ENCODE measurements at places on chromosomes 11 and 22. TPM values are rescaled to one million over a fixed set of nuclear protein-coding genes. Genes with fewer than 3 reads are reported as not detected.

DNA sequence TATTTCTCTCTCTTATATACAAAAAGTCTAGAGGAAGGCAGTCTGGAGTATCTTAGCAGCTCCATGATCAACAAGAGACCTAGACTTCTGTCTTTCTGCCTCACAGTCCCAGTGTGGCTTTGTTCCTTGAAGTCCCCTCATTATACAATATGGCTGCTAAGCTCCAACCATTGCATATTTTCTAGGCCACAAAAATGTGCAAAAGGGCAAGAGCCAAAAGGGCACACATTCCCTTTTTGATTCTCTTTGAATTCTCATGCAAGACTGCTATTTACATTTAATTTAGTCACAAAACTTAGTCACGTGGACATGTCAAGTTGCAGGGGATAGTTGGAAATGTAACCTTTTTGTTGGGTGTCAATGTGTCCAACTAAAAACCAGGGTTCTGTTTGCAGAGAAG is 64.2 kb upstream of the OLFML1 start:
- H3K4me1 ChIP-seq = peaks cover 12% of the 10 kb centered on the region
- H3K27me3 ChIP-seq = no peaks in the 10 kb centered on the region
- no peaks in the 10 kb centered on the region for H3K36me3 ChIP-seq

GRCh38 chr11:133263332-133263731 is 269.0 kb downstream of the OPCML start:
- H3K27me3 ChIP-seq = no peaks in the 10 kb centered on the region
- no peak overlapping the region for H3K27ac ChIP-seq
- H3K36me3 ChIP-seq = no peaks in the 10 kb centered on the region
- no peaks in the 10 kb centered on the region for H3K4me1 ChIP-seq
- no peak for DNase-seq

The CCDC73 gene
- not detected for polyA plus RNA-seq

The KRTAP5-8 gene
- polyA plus RNA-seq = not detected

DNA sequence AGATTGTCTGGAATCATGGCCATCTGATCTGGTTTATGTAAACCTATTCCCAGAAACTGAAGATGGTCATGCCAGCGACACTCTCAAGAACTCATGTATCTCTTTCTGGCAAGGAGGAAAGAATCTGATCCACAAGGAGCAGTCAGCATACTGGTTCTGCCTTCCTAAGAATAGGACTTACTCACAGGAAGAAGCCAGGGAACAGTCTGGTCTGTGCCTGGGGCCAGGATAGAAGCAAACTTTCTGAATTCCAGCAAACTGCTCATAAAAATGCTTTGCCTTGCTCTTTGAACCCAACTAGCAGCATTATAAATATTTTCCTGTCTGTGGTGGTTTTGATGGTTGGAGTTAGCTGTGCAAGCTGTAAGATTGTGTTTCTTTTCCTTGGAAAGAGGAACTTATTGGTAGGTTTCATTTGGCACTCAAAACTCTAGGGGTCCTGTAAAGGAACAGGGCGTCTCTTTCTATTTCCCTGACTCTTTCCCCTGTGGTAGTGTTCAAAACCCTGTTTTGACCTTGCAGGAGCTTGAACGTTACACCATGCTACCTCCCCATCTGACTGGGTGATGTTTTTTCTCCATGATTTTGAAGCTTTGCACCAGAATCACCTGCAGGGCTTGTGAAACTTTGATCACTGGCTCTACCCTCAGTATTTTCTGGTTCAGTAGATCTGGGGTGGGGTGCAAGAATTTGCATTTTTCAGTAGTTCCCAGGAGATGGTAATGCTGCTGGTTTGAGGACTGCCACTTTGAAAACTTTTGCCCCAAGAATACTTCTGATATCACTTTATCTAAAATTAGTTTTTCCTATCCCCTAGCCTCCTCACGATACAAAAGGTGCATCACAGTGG is 627.8 kb upstream of the ANO5 start:
- H3K27me3 ChIP-seq = no peaks in the 10 kb centered on the region
- H3K27ac ChIP-seq = no peak overlapping the region
- no peaks in the 10 kb centered on the region for H3K36me3 ChIP-seq
- H3K4me3 ChIP-seq = no peak overlapping the region

The NCF4 gene
- 6.6 TPM for polyA plus RNA-seq

DNA sequence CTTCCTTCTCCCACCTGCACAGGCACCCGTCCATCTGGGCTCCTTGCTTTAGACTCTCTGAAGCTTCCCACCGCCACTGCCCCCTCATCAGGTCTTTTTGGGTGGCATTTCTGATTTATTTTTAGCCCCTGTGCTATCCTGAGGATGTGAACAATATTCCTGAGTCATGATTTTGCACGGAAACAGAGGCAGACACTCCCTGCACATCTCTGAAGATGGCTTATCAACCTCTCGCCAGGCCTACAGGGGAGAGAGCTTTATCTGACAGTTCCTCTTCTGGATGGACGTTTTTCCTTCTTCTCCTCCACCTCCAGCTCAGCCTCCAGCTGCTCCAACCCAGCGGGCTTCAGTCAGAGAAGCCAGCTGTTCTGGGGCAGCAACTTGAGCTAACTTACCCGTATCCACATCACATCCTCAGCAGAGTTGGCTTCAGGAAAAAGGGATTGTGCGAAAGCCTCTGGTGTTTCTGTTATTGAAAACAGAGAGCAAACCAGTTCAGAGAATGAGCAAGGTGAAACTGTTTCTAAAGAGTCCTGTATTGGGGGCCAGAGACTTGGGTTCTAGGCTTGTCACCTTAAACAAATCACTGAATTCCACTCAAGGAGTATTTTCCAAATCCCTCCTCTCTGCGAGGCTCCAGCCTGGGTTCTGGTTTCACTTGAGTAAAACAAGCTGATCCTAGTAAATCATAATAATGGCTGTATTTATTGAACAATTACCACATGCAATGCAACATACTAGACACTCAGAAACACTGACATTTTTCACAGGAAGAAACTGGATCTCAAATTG is 33.1 kb upstream of the ETS1 start:
- DNase-seq = no peak
- H3K4me3 ChIP-seq = no peak overlapping the region
- no peaks in the 10 kb centered on the region for H3K27me3 ChIP-seq

The KRTAP5-2 gene
- polyA plus RNA-seq = 0.46 TPM

GRCh38 chr11:112042161-112042960 is 17.2 kb downstream of the DLAT start:
- no peak overlapping the region for H3K4me3 ChIP-seq
- H3K27me3 ChIP-seq = no peaks in the 10 kb centered on the region
- DNase-seq = no peak
- peaks cover 24% of the 10 kb centered on the region for H3K36me3 ChIP-seq

GRCh38 chr11:7949934-7950333 is 8.4 kb upstream of the OR10A3 start:
- H3K4me1 ChIP-seq = no peaks in the 10 kb centered on the region
- no peak overlapping the region for H3K27ac ChIP-seq
- peaks cover 3% of the 10 kb centered on the region for H3K27me3 ChIP-seq
- DNase-seq = no peak
- H3K4me3 ChIP-seq = no peak overlapping the region
- H3K36me3 ChIP-seq = no peaks in the 10 kb centered on the region

- no peaks in the 10 kb centered on the region for H3K27me3 ChIP-seq
- no peak overlapping the region for H3K27ac ChIP-seq
- H3K4me3 ChIP-seq = no peak overlapping the region
- DNase-seq = no peak
Measured at GRCh38 chr22:20106849-20107237, 9.1 kb upstream of the RANBP1 start.

DNA sequence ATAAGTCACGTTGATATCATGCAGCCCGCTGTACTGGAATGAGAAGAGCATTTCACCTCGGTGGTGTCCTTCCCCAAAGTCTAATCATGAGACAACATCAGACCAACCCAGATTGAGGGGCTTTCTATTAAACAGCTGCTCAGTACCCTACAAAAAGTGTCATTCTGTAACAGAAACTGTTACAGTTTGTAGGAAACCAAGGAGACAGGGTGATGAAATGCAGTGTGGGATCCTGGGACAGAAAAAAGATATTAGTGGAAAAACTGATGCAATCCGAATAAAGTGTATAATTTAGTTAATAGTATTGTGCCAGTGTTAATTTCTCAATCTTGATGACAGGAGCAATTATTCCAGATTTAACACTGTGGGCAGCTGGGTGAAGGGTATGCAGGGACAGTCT is 128.0 kb downstream of the MICAL2 start:
- no peak overlapping the region for H3K27ac ChIP-seq
- H3K4me3 ChIP-seq = no peak overlapping the region
- H3K4me1 ChIP-seq = peaks cover 37% of the 10 kb centered on the region
- peaks cover 4% of the 10 kb centered on the region for H3K36me3 ChIP-seq

GRCh38 chr22:17769716-17770082 is 4.6 kb downstream of the BID start:
- peaks cover 41% of the 10 kb centered on the region for H3K4me1 ChIP-seq
- H3K4me3 ChIP-seq = no peak overlapping the region
- no peak for DNase-seq

The KCNJ11 gene
- polyA plus RNA-seq = 0.09 TPM

DNA sequence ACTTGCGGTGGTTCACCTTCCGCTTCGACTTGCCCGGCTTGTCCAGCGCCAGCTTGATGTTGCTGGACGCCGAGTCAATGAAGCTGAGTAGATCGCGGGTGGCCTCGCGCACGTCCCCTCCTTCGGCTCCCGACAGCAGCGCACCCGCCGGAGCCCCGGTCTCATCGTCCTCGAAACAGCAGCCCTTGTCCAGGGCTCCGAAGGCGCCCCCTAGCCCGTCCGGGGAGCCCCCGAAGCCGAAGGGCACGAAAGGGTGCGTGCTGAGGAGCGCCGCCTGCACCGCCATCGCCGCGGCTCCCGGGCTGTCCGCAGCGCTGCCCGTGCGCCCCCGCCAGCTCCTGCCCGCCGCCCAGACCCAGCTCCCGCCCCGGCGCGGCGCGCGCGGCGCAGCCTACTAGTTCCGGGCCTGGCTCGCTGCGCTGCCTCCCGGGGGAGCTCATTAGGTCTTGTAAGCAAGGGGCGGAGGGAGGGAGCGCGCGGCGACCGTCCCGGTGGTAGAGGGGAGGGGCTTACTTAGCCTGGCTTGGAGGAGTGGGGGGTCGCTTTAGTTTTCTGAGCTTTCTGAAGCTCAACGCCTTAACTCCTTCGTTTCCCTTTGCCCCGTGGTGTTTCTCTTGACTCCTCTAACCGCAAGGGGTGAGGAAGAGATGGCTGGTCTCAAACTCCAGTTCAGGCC is at the start of gene FAM181B:
TSS of gene FAM181B (minus strand) at position 421 of the 676 bp plus-strand sequence. CDS start at position 286, 135 bp downstream.
- peaks cover 15% of the 10 kb centered on the region for H3K27me3 ChIP-seq
- H3K4me1 ChIP-seq = peaks cover 4% of the 10 kb centered on the region
- no peak within 1 kb of the TSS for H3K4me3 ChIP-seq
- H3K36me3 ChIP-seq = no peaks in the 10 kb centered on the region

DNA sequence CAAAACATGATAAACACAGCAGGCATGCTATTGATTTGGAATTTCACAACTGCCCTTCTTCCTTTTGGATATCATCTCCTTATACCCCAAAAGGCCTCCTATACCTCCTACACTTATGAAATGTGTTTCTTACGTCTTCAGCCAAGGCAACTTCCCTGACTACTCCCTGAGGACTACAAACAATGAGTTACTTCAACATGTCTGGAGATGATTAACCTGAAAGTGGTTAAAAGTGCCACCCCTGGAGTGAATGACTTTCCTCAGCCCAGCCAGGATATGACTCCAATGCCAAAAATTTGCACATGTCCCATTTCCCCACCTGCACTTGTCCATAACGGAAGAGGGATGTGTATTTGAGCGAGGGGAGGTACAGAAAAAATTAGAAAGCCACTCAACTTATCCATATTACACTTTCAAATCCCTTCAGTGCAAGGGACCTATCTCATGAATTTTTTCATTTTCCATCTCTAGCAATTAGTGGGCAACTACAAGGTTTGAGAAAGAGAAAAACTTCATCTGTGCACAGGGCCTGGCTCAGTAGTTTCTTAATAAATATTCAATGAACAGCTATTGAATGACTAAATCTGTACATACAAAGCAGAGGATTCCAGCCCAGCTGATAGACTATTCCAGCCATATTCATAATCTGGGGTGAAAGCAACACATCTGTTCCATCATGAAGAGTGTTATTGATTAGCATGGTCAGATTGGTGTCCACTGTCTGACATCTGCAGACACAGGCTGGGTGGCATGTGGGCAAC is 36.8 kb downstream of the KIRREL3 start:
- no peak overlapping the region for H3K27ac ChIP-seq
- H3K4me3 ChIP-seq = no peak overlapping the region
- H3K27me3 ChIP-seq = no peaks in the 10 kb centered on the region
- no peak for DNase-seq
- no peaks in the 10 kb centered on the region for H3K4me1 ChIP-seq

The TMEM138 gene
- polyA plus RNA-seq = 54.3 TPM

DNA sequence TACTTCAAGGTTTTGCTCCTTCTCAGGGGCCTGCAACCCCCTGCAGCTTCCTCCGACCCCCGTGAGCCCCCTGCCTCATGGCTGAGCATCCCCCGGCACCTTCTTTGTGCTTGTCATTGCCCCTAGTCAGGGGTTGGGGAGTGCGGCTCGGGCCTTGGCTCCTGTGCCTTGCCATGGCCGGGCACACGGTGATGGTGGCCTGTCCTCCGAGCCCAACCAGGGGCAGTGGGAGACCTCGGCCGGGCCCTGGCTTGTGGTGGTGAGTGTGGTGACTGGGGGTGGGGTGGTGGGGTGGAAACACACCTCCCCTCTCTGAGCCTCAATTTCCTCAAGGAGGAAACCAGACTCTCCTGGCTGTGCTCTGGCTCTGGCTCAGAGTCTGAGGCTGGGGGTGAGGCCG is 1.5 kb upstream of the MRGPRG start:
- DNase-seq = no peak
- H3K27ac ChIP-seq = no peak overlapping the region
- no peaks in the 10 kb centered on the region for H3K36me3 ChIP-seq

DNA sequence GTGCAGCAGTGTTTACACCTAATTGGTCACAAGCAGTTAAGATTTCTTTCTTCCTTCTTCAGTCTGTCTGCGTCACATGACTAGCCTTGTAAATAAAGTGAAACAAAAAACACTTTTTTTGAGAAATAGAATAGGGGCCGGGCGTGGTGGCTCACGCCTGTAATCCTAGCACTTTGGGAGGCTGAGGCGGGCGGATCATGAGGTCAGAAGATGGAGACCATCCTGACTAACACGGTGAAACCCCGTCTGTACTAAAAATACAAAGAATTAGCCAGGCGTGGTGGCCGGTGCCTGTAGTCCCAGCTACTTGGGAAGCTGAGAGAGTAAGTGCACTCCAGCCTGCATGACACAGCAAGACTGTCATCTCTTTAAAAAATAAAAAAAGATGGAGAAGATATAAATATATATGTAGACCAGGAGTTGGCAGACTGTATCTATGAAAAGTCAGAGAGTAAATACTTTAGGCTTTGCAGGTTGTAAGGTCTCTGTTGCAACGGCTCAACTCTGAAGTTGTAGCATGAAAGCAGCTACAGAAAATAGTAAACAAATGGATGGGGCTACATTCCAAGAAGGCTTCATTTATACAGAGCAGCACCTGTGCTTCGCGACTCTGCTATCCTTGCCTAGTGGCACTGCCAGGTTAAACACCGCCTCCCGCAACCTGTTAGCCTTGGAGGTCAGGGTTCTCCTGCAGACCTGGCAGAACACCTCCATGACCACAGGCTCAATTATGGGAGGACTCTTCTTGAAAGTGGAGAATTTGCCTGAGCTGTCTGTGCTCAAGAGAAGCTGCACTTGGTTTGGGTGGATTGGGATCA is 55.9 kb downstream of the PPP6R2 start:
- H3K36me3 ChIP-seq = peaks cover 16% of the 10 kb centered on the region
- peaks cover 5% of the 10 kb centered on the region for H3K4me1 ChIP-seq
- H3K27ac ChIP-seq = no peak overlapping the region
- no peaks in the 10 kb centered on the region for H3K27me3 ChIP-seq

The RTN4R gene
- 6.0 TPM for polyA plus RNA-seq

The NRXN2 gene
- not detected for polyA plus RNA-seq

The TECTA gene
- not detected for polyA plus RNA-seq

GRCh38 chr11:69948256-69949141 is 129.3 kb upstream of the FGF3 start:
- peaks cover 4% of the 10 kb centered on the region for H3K27me3 ChIP-seq
- H3K4me3 ChIP-seq = no peak overlapping the region
- H3K4me1 ChIP-seq = no peaks in the 10 kb centered on the region
